ENCODE measurements at places on chromosomes 12 and 14.

GRCh38 chr12:39990122-39991101, 115.5 kb downstream of the SLC2A13 start:
- DNase-seq: peak; percentile 73

- no peak for DNase-seq
These were observed 32.1 kb downstream of the FMNL3 start for GRCh38 chr12:49675137-49675536.

GRCh38 chr12:73817161-73817560, 720.5 kb upstream of the ATXN7L3B start:
- DNase-seq: no peak

- DNase-seq: no peak
These were observed 48.3 kb downstream of the MVK start for GRCh38 chr12:109621901-109622364.

- no peak for DNase-seq
These were observed 2.9 kb upstream of the RNU6-8 start for GRCh38 chr14:32205984-32206383.

- peak; percentile 78 for DNase-seq
These were observed at the start of gene ARHGEF25 for GRCh38 chr12:57611108-57611826. Gene ARHGEF25, plus strand, starts transcription at chr12:57611435. Its CDS starts 460 bp downstream, at chr12:57611895.

GRCh38 chr14:88960496-88960895, 136.0 kb downstream of the TTC8 start:
- no peak for DNase-seq

DNA sequence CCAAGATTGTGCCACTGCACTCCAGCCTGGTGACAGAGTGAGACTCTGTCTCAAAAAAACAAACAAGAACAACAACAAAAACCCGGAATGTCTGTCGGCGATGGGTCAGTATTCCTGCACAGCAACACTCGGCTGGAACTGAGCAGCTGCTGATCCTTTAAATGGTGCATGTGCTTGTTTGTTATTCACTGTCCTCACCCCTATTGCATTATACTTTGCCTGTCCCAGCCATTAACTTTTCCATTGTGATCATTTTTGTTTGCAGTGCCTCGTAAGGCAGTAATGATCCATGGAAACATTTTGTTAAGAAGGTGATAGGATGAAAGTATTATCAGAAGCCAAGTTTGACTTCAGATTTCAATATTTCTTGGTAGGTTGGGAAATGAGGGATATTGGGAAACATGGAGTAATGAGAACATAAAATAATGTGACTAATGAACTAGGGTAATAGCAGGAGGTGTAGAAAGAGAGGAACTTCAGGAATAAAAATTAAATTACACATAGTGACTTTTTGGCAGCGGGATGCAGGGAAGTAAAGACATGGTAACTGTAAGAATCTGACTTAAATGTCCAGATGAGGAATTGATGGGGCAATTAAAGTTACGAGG, 6.1 kb downstream of the ACSS3 start:
- DNase-seq: no peak

DNA sequence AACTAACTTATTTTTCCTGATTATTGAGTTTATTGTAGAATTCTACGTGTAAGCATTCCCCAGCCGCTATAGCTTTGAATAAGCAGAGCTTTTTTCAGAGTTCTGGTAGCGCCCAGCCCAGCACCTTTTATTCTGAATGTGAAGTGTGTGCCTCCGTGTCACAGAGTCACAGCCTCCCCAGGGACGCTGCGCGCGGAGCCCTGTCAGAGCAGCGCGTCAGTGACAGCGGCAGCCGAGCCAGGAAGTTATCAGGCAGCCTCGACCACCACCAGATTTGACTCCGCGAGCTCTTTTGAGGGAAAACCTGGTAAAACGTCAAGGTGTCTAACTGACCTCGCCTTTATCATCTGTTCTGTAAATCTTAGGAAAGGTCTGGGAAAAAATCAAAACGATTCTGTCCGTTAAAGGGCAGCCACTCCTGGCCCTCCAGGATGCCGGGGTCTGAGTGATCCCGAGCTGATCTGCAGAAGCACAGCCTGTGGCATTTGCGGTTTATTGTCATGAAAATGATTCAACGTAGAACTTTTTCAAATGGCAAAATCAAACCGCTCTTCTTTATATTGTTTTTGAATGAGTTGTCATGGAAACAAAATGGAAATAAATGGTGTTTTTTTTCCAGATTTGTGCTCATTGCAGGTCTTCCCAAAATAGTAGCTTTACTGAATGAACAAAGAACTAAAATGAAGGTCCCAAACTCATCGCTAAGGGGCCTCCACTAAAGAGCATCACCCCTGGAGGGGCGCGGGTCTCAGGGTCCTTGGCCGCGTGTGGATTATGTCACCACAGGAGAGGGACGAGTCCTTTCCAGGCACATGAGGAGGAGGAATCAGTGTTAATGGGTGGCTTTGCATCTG, 43.1 kb upstream of the MMP17 start:
- no peak for DNase-seq

- DNase-seq: no peak
These were observed 32.7 kb downstream of the DIP2B start for GRCh38 chr12:50537538-50537919.

GRCh38 chr12:1919284-1919683, 832 bp upstream of the CACNA2D4 start:
- peak; percentile 14 for DNase-seq

DNA sequence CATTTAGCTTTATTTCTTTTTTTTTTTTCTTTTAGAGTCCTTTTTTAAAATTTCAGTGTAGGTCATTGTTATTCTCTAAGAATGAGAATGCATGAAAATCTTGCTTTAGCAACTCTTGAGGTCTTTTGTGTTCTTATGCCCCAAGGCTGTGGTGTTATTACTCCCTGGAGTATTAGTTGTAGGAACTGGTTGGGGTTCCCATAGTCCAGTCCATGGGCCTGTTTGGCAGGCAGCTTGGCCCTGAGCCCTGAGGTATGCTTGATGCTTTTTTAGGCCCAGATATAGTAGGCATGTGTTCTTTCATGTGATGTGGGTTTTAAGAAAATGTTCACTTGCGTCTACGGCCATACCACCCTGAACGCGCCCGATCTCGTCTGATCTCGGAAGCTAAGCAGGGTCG, 1.6 kb downstream of the FAM234B start:
- DNase-seq: no peak

Data from hepatocyte (in vitro differentiated cells).